ENCODE measurements at places on chromosomes 16 and 17.

- DNase-seq = no peak
These were observed 20.1 kb downstream of the WFDC1 start for GRCh38 chr16:84314814-84315213.

GRCh38 chr17:5260542-5260941, 21.5 kb upstream of the RABEP1 start:
- DNase-seq = no peak

DNA sequence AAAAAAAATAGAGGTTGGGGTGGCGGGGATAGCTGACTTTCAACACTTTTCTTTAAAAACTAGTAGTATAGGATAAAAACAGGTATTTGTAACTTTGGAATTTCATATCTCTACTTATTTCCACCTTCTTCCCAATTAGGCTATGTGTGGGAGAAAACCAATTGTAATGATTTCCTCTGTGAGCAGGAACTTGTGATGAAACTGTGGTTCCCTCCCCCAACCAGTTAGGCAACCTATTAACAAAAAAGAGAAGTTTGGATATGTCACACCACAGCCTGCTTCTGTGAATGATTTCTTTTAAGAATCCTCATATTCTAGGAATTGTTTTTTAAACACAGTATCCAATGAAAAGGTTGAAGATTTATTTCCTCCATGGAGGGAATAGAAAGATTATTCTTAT, 1.9 kb downstream of the IGSF6 start:
- no peak for DNase-seq

DNA sequence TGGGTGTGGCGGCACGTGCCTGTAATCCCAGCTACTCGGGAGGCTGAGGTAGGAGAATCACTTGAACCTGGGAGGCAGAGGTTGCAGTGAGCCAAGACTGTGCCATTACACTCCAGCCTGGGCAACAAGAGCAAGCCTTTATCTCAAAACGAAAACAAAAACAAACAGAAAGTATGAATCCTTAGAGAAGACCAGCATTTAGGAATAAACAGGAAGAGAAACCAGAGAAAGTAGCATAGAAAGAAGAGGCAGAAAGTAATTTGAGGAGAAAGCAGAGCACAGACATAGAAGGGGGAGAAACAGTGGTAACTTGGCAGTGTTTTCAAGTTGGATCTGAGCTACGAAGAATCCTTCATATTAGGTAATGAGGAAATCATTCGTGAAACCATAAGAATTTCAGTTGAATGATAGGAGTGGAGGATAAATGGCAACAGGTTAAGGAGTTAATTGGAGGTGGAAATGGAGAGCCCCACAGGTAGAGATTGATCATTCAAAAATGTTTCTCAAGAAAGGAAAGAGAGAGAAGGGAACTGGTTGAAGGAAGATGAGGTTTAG, 9.7 kb upstream of the CCL2 start:
- no peak for DNase-seq

- no peak for DNase-seq
These were observed 123.5 kb upstream of the ZFHX3 start for GRCh38 chr16:73171380-73171779.

GRCh38 chr17:50799582-50799981, 32.3 kb upstream of the ANKRD40CL start:
- DNase-seq = no peak

DNA sequence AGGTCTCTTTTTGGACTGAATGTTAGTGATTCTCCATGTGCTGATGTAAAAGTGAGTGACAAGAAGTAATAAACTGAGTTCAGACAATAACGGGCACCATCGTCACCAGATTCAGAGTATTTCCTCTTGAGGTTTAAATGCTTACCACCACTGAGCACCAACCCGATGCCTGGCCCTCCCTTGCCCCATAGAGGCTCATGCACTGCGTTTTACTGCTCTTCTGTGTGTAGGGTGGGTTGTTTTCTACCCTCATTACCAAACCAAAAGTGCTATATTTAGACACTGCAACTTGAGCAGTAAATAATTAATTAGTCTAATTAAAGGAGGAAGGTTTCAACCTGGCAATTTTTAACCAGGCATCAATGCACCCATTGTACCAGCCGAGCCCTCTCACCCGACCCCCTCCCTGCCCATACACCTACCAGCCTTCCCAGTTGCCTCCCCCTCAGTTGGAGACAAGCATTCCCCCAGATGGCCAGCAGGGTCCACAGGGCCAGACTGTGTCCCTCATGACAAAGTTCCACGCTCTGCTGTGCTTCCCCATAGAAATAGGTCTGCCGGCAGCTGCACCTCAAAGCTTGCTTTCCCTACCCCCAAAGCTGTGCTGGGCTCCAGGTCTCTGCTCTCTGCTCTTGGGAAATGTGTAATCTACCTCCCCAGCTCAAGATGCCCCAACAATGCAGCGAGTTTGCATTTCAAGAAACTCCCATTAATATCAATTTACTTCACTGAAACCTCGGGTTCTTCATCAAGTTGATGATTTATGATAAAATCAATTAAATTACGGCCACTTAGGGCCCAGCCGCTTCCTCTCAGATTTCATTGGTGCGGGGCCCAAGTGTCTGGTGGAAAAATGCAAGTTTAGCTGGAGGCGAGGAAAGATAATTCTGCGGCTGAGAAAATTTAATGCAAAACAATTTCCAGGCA, 16.0 kb downstream of the HOXB4 start:
- DNase-seq = no peak

GRCh38 chr17:63480192-63480784, 3.4 kb downstream of the ACE start:
- DNase-seq = no peak

DNA sequence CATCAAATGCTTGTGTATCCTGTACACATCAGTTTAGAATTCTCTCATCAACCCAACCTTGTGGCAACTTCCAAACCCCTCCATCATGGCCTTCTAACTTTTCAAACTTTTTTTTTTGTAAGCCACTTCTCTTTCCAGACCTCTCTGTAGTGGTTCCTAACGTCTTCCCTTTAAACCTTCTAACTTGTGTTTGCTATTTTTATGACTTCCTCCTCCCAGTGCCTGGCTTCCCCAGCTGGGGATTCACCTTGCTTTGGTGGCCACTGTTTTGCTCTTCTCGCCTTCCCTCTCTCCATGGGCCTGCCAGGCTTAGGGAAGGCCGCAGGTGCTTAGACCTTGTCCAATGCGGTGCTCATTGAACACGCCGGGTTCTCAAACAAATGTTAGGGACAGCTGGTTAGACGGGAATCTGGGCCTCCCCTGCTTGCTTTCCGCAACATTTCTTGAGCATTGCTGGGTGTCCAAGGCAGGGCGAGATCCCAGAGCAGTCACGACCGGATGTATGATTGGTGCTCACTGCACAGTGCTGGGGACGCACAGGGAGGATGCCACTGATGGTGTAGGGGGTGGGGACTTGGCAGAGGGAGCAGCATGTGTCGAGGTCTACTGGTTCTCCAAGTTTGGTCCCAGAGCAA, 1.1 kb upstream of the XYLT2 start:
- no peak for DNase-seq

DNA sequence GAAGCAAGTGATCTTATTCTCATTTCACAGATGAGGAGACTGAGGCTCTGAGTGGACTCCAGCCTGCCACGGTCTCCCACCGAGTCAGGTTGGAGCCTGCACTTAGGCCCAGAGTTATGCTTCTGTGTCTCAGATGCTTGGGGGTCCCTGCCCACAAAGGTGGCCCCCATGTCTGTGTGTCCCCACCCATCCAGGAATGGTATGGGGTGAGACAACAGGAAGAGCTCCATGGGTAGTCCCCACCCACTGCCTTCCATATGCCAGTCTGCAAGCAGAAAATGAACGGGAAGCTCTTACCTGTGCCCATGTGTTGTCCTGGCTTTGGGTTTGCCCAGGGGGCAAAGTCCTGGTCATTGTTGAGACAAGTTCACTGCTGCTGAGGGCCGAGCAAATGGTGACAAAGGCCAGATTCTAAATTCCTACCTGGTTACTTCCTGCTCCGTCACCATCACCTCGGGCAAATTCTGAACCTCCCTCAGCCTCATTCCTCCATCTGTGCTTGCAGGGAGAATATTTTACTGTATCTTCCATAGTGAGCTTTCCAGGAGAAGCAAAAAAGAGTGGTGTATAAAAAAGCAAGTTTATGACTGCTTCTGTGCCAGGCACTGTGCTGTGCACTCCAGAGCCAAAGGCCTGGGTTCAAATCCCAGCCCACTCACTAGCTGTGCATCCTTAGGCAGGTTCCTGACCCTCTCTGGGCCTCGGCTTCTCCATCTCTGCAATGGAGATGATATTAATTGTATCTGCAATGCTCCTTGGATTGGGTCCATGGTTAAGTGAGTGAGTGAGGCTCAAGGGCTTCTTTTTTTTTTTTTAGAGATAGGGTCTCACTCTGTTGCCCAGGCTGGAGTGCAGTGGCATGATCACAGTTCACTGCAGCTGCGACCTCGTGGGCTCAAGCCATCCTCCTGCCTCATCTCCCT, 9.3 kb downstream of the IL4R start:
- DNase-seq = no peak

GRCh38 chr17:70405492-70406220, 236.3 kb downstream of the KCNJ2 start:
- DNase-seq = no peak

DNA sequence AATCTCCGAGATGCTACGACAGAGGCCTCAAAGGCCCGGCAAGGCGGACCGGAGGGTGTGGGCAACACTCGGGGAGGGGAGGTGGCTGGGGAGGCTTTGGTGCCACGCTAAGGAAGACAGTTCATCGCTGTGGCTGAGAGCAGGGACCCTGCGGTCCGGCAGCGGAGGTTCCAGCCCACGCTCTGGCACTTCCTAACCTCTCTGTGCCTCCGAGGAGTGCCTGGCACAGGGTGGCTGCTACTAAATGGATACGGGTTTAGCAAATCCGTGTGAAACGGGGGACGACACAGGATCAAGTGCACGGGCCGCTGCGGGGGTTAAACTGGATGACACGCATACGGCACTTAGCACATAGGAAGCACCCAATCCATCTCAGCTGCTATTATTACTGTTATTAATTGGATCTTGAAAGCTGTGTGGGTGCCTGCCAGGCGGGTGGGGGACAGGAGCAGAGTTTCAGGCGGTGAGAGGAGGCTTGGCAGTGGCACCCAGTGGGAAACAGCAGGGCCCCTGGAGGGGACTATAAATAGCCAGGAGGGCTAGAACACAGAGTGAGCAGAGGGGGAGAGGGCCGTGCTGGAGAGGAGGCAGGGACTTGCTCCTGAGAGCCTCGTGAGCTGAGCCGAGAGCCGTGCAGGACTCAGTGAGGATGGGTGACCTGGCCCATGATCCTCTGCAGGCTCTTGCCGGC, 45.0 kb downstream of the ABR start:
- DNase-seq = no peak

DNA sequence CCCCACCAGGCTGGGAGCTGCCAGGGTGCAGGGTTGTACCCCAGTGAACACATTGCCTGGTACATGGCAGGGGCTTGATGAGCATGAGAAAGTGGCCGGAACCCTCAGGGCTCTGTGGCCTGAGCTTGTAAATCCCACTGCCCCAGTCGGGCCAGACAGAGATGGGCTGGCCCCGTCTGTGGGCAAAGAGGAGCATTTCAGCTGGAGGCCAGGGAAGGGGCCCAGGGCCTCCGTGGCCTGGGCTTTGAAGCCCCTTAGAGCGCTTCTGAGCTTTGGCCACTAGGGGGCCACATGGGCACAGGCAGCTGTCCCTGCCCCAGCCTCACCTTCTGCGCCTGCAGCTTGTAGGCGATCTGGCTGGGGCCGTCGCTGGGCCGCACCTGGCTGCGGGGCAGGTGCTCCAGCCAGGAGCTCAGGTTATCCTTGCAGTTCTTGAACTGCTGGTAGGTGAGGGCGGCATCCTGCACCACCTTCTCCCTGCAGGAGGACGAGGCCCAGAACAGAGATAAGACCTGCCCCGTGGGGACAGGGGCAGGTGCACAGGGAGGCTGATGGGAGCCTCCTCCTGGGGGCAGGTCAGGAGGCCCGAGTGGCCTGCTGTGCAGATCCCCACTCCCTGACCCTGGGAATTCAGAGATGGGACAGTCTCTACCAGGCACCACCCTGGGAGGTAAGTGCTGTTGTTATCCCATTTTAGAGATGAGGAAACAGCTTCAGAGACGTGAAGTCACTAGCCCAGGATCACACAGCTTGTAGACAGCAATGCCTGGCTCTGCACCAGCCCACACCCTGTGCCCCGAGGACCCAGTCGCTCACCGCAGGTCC, 12.8 kb downstream of the EVPL start:
- DNase-seq = peak; percentile 65

- no peak for DNase-seq
These were observed 71.8 kb upstream of the METRNL start for GRCh38 chr17:83007504-83008185.

DNA sequence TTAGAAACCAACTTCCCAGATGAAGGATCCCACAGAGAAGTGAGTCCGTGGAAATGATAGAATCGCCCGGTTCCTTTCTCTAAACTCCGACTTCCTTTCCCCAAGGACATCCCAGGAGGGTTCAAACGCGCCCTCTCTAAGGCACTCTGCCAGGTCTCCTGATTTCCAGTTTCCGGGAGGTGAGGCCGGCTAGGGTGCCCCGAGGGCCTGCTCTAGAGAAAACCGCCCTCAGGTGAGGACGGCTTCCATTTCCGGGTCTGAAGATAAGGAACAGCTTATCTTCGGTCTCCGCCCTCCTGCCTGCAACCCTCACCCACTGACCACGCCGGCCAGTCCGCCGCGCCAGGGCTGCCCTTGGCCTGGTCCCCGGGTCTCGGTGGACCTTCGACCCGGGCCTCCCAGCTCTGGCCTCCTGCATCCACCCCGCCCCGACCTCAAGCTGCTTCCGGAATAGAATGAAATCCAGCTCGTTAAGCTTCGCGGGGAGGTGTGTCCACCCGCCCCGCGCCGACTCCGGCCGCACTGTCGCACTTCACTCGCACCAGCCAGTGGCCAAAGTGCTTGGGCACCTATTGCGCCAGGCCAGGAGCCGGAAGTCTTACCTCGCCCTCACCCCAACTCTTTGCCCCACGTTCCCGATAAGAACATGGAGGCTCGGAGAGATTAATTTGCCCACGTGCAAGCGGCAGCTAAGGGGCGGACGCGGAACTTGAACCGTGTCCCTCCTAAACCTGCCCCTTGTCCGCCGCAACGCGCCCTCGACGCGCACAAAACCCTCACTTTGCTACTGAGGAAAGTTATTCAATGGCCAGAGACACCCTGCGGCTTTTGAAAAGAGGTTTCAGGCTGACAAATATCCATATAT, 836 bp upstream of the MMP15 start:
- DNase-seq = no peak

DNA sequence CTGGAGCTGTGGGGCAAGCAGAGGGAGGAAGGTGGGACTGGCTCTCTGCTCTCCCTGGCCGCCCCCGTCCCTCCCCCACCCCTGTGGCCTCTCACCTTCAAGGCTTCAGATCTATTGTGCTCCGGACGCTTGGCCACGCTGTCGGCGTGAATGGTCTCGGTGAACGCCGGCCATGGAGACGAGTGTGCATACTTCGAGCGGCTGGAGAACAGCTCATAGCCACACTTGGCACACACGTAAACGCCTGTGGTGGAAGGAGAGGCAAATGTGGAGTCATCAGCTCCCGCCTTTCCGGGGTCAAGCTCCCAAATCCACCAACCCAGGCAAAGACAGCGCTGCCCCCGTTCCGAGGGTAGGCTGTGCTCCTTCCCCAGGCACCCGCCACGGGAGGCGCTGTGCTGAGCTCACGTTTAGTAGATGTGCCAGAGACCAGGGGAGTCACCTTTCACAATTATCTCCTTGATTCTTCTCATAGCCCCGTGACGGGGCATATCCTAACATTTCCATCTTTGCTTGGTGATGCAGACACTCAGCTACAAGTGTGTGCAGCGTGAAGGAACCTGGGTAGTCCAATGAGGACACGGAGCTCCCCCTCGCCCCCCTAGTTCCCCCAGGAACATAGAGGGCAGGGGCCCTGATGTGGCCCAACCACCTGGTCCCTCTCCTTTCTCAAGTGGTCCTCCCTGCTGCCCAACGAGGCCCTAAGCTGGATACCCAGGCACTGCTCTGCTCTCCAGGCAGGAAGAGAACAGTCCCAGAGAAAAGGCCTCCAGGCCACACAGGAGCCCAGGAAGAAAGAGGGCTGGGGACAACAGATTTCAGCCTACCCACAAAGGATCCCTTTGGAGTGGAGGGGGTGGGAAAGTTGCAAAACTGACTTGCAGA, 1.6 kb downstream of the MSRB1 start:
- no peak for DNase-seq
